ENCODE measurements at places on chromosomes 7 and 10.

DNA sequence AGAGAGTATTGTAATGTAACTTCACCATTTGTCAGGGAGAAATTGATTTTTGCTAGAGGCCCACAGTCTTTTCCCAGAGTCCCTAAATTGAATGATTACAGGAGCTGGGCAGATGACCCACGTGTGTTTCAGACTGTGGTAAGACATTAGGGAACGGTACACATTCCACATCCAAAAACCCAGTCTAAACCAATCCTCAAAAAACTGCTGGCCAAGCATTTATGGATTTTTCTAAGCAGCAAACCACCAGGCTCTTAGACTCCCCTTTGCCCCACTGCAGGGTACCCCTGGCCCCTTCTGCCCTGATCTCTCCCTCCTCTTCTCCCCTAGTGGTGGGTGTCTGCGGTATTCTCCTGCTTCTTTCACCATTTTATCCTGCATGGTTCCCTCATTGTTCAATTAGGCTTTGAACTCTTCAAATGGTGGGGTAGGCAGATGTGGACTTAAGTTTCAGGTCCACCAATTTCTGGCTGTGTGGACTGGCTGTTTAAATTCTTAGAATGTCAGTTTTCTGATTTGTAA is 135.5 kb upstream of the SORCS3 start:
- DNase-seq, result no peak

DNA sequence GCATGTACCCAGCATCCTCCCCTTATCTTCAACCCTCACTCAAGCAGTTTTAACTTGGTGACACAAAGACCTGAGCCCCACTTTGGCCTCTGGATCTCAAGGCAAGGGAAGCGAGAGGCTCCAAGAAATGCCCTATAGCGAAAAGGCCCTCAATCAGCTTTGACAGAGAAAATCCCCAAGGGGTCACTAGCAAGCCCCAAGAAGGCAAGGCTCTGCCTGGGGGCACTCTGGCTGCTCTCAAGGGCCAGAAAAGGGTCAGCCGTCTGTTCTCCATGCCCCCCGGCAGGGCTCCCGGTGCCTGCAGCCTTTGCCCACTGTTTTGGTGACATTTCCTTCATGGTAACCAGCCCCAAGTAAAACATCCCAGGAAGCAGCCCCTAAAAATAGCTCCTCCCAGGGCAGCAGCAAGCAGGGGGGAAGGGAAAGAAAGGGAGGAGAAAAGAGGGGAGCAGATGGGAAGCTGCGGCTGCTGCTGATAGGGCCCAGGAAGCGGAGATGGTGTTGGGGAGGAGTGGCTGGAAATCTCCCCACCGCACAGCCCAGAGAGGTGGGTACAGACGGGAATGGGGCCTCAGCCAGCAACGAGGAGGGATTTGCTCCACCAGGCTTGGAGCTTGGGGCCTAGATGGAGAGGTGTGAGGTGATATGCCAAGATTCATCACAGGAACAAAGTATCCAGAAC is 7.1 kb downstream of the CAMK2G start:
- no peak for DNase-seq

- no peak for DNase-seq
Observed at GRCh38 chr7:49322476-49322875, 398.1 kb downstream of the CDC14C start.

DNA sequence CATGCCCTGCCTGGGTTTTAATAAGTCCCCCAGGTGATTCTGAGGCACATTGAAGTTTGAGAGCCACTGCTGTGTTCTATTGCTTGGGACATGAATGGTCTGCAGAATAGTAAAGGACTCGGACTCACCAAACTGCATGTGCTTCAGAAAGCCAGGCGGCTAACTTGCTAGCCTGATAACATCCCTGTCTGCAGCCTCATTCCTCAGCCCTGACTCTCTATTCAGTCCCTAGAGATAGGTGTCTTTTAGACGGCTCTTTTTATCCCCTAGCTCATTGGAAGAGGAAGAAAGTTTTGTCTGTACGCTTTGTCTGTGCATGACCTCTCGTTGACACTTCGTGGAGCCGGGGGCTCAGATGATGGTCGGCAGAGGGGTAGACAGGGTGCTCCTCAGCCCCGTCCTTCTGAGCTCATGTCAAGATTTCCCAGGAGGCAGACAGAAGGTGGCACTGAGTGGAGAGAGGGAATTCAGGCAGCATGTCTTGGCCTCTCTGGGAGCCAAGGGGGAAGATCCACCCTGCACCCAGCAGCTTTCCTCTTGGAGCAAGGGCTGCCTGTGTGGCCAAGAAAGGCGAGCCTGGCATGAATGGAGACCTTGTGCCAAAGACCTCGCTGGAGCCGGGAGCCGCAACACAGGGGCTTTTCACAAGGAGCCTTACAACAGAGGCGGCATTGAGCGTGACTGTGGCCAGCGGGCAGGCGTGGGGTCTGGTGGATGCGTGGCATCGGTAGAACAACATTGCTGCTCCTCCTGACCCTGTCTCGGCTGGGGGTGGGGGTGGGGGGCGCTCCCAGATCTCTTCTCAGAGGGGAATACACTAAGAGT is 51.1 kb upstream of the PODXL start:
- no peak for DNase-seq

GRCh38 chr7:95421000-95421846 is 13.6 kb downstream of the PON2 start:
- no peak for DNase-seq

GRCh38 chr10:16944986-16945385 is 127.8 kb upstream of the RSU1 start:
- no peak for DNase-seq

DNA sequence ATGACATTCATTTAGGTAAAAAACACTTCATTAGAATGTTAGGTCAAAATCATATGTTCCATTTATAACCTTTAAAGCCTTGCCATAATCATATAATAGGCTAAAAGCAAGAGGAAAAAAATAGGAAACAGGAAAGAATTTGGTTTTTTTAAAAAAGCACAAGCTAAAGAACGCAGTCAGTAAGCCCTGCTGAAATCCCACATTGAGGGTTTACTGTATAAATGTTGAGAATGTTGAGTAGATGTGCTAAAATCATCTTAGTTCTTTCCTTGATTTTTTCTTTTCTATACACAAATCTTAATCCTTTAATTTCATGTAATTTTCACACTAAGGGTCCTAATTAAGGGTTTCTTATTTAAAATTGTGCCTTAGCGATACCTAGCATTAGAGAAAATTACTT is 133.0 kb downstream of the TSPAN12 start:
- DNase-seq, result no peak

DNA sequence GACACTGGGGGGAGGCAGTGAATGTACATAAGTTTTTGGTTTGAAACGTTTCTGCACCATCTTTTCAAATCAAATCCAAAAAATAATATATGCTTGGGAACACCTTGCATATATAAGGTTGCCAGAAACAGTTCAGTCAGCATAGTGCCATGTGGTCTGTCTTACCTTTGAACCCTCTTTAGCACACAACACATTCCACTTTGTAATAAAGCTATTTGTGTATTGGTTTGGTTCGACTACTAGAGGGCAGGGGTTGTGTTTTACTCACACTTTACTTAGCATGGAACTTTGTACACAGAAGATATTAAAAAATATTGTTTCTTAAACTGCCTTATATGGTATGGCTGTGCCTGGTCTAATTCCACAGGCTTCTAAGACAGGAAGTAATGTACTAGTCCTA is 43.2 kb downstream of the ALDH18A1 start:
- DNase-seq, result no peak

- no peak for DNase-seq
Observed at GRCh38 chr10:71237843-71238623, 25.7 kb downstream of the UNC5B start.

DNA sequence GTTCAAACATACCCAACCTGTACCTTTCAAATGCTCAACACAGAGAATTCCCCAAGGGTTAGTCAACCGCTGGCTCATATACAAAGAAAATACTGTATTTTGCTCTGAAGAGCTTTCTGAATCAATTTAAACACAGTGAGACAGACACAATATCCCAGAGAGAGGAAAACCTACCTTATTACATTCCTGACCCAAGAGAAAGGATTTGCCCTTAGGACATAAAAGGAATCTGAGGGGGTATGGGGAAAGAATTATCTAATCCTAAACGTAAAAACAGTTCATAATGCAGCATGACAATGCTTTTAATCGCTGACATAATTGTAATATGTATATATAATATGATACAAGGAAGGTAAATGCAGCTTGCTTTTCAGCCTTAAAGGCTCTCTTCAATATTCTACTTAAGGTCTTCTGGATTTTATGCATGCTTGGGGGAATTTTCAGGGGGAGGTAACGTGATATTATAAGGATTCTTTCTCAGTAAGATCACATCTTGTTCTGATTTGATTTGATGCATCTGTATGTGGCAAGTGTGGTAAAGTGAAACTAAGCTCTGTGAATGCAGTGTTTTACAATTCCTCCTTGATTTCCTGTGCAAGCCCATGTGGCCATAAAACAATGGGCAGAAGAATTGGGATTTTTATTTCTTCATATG is 240.5 kb downstream of the GLI3 start:
- no peak for DNase-seq

DNA sequence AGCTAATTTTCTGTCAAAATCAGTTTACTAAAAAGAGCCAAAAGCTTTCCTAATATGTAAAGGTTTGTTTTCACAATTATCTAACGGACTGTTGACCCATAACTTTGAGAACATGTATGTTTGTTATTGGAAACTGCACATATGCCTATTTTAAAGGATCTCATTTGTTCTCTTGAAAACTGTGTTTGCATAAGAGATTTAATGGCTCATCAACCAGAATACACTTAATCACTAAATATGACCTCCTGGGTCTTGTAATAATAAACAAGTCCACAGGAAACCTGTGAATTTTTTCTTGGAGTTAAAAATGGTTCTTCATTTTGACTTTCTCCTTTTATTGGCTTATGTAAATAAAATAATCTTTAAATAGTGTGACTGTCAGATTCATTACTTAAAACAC is 48.3 kb upstream of the STEAP1B start:
- no peak for DNase-seq

DNA sequence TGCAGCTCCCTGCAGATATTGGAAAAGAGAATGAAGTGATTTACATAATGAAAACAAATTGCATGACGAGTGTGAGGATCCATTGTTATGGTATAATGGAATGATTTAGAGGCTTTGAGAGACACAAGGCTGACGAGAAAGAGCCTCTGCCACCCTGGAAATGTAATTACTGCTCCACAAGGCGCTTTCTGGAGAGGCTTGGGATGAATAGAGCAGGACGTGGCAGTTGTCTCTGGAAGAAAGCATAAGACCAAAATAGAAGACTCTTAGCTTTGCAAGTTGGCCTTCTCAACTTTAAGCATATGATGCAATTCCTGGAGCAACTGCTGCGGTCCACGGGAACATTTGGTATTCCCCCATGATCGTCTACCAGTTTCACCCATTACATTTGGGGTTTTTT is 181.9 kb upstream of the TCF7L2 start:
- DNase-seq, result no peak

DNA sequence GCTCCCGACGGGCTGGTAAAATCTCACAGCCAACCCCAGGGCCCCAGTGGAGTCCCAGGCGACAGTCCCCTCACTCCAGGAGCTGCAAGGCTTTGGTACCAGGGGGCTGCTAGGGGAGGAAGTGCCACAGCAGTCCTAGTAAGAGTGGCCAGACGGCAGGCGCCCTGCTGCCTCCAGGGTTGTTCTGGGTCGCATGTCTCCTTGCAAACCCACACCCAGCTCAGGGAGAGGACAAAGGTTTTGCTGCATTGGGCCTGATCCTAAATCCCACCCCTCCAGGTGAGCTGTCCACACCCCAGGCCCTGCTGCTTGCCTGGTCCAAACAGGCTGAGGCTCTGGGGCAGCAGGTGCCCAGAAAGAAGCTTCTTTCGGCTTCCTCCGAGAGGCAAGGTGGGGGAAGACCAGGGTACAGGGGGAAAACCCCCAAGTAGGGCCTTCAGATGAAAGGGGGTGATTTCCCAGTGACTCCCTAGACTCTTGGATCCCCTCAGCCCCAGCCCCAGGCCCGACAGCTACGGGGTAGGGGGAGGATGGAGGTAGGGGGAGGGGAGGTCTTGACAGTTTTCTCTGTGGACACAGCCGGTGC is 4.2 kb upstream of the KCP start:
- no peak for DNase-seq

DNA sequence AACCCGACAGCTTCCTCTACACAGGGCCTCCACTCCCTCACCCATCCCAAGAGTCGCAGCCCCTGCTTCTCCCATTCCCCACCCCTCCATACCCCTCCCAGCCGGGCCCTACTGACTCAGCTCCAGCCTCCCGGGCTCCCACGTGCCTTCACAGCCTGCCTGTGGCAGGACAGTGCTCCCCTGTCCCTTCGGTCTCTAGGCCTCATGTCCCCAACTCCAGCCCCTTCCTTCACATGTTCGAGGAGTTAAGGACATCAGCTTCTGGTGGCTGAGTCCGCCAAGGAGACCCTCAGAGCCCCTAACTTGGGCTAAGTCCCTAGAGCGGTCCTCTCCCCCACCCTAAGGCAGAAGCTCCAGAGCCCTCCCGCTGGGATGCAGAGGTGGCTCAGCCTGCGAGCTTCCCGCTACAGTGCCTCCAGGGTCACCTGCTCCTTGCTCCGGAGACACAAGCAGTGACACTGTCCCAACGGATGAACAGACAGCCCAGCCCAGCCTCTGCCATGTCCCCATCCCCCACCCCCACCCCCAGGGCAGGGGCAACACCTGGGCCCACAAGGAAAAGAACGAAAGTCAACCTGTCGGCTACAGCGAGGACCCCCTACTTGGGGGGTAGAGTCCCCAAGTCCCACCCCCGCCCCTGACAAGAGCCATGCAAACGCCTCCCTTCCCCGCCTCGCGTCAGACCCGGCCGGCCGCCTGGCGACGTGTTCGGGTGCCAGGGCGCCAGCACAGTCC is 716 bp downstream of the SMARCD3 start:
- DNase-seq, result no peak

GRCh38 chr7:10973942-10974911 is 555 bp downstream of the PHF14 start:
- no peak for DNase-seq

DNA sequence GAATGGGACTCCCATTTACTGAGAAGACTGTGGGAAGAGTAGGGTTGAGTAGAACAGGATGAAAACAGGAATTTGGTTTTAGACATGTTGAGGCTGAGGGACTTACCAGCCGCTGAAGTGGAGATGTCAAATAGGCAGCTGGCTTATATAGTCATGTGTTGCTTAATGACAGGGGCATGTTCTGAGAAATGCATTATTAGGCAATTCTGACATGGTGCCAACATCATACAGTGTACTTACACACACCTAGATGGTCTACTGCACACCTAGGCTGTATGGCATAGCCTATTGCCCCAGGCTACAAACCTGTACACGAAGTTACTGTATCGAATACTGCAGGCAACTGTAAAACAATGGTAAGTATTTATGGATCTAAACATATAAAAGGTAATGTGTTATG is 17.5 kb downstream of the ARL3 start:
- no peak for DNase-seq

DNA sequence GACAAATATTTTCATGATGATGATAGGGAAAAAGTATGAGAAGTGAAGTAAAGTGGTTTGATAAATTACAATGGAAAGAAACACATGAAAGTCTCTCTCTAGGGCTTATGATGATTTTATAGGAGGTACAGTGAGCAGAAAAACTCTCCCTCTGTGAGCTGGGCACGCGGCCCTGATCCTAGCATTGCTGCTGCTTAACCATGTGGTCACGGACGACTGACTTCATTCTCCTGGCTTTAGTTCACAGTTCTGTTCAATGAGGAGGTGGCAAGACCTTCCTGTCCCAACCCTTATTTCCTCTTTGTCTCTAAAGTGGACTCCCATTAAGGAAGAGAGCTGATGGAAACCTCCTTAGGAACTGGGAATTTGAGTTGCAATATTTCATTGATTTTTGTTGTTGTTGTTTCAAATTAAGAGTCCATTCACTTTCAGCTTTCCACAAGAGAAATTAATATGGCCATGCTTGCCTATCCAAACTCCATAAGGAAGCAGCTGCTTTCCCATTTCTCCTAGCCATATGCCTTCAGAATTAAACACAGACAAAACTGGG is 8.2 kb upstream of the PON3 start:
- no peak for DNase-seq

All from epithelial cell of prostate (primary cell).